ENCODE measurements at places on chromosomes 1 and 21.

GRCh38 chr1:53572065-53572814 is 113.0 kb downstream of the DMRTB1 start:
- DNase-seq, result no peak

GRCh38 chr1:47931395-47931794 is 65.8 kb downstream of the TRABD2B start:
- DNase-seq, result no peak

GRCh38 chr1:176949033-176949662 is 215.4 kb downstream of the ASTN1 start:
- DNase-seq, result no peak

DNA sequence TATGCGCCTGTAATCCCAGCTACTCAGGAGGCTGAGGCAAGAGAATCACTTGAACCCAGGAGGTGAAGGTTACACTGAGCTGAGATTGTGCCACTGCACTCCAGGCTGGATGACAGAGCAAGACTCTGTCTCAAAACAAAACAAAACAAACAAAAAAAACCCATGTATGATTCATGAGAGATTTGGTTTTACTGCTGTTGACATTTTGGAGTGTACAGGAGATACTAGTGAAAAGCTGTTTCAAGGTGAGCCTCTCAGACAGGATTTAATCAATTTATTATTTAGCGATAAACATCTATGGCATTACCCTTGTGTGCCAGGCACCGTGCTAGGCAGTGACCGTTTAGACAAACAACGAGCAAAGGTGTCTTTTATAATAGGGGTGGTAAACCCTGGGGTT is 16.5 kb downstream of the LHX4 start:
- no peak for DNase-seq

GRCh38 chr1:59704716-59705115 is 110.0 kb upstream of the HOOK1 start:
- DNase-seq, result no peak

- DNase-seq, result no peak
These were observed 68.0 kb downstream of the LAMC1 start for GRCh38 chr1:183091181-183091580.

DNA sequence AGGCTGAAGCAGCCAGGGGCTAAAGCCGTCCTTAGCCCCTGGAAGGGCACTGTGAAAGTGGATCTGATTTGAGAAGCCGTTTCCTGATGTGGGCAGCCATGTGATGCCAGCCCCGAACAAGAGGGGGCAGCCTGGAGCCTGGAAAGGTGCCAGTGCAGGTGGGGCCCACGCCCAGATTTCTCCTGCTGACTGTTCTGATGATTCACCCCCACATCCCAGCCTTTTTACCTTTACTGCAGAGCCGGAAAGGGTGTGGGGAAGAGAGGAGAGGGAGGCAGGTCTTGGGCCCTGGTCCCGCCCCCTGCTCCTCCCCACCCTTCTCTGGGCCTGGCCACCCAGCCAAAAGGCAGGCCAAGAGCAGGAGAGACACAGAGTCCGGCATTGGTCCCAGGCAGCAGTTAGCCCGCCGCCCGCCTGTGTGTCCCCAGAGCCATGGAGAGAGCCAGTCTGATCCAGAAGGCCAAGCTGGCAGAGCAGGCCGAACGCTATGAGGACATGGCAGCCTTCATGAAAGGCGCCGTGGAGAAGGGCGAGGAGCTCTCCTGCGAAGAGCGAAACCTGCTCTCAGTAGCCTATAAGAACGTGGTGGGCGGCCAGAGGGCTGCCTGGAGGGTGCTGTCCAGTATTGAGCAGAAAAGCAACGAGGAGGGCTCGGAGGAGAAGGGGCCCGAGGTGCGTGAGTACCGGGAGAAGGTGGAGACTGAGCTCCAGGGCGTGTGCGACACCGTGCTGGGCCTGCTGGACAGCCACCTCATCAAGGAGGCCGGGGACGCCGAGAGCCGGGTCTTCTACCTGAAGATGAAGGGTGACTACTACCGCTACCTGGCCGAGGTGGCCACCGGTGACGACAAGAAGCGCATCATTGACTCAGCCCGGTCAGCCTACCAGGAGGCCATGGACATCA is at the start of gene SFN:
TSS of gene SFN (plus strand) at position 369 of the 904 bp plus-strand sequence. CDS start at position 433, 64 bp downstream.
- no peak for DNase-seq

- no peak for DNase-seq
These were observed 21.1 kb downstream of the PLA2G4A start for GRCh38 chr1:186849826-186850225.

GRCh38 chr1:228336308-228337030 is 70.2 kb downstream of the TRIM11 start:
- DNase-seq, result no peak

DNA sequence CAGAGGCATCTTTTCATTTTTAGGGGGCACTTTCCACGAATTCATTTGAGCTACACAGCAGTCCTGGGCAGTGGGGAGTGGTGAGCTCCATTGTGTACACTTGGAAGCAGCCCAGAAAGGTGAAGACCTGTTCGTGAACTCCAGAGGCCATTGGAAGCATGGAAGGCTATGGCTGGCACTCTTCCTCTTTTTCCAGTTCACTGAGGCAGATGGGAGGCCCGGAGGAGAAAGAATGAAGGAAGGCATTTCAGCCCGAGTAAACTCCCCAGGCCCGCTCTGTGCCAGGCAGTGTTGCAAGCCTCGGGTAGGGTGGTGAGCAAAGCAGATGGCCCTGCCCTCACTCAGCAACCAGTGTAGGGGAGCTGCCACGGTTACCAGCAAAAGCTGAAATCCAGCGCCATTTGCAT is 673 bp upstream of the DHCR24 start:
- DNase-seq, result no peak

DNA sequence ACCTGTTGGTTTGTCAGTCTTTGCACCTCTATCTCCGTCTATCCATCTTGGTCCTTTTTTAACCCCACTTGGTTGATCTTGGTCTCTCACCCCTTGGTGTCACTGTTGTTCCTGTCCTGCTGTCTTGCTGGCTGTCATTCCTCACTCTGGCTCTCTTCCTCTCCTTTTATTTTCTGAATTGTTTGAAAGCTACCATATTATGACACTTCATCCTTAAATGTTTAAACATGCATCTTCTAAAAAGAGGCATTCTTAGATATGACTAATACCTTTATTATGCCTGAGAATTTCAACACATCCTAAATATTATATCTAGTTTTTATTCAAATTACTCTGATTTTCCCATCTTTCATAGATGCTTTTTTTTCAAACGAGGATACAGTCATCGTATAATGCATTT is 37.0 kb downstream of the BACH1 start:
- DNase-seq, result no peak

DNA sequence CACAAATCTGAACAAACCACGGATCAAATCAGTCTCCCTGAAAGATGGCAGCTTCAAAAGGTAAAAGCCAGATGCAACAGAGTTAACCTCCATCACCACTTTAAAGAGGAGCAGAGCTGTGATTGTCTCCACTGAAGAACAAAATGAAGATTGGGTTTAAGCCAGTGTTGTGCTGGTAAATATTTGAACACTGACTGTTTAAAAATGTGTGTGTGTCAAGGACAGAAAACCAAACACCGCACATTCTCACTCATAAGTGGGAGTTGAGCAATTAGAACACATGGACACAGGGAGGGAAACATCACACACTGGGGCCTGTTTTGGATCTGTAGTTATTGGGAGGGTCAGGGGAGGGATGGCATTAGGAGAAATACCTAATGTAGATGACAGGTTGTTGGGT is 83.9 kb downstream of the ST6GALNAC5 start:
- no peak for DNase-seq

- DNase-seq, result no peak
These were observed 681.1 kb downstream of the LTN1 start for GRCh38 chr21:28311411-28312190.

- DNase-seq, result no peak
These were observed 25.7 kb upstream of the APOBEC4 start for GRCh38 chr1:183678819-183679218.

DNA sequence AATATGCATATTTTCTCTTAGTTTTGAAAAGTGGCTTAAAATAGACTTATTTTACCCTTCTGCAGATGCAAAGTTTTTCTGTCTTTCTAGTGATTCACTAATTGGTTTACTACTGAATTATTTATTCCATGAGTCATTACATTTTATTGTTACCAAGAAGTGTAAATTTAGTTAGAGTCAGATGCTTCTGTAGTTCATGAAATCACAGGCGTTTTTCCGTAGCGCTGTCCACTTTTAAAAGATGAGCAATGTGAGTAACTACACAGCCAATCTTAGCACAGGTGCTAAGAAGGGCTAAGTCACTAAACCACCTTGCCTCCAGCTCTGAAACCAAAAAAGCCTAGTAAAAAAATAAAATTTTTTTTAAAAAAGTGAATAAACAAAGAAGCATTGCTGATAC is 24.7 kb downstream of the RGS13 start:
- DNase-seq, result no peak

DNA sequence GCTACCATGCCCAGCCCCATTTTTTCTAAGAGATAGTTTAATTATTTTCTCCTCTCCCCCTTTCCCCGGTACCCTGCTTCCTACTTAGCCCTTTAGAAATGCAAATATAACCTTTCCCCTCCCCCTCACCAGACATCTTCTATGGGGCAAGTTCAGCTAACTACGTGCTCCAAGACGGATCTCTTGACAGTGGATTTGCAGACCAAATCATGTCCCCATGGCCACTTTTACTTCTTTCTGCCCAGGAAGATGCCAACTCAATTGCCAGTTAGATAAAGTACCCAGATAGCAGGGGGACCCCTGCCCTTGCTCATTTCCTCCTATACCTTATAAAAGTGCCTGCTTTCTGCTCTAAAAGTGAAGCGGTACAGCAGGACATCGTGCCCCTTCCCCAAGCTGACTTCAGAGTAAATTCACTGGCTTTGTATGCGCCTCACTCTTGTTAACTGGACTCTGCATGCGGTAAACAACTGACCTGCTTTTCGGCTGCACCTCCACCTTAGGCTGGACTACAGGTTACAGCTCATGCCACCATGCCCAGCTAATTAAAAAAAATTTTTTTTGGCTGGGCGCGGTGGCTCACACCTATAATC is 7.4 kb downstream of the DNAJC11 start:
- no peak for DNase-seq

- no peak for DNase-seq
These were observed 1.8 kb downstream of the NHLH2 start for GRCh38 chr1:115839029-115839678.

GRCh38 chr1:17633654-17634053 is 94.2 kb downstream of the ARHGEF10L start:
- DNase-seq, result no peak

GRCh38 chr1:169326261-169326955 is 41.2 kb downstream of the NME7 start:
- no peak for DNase-seq

DNA sequence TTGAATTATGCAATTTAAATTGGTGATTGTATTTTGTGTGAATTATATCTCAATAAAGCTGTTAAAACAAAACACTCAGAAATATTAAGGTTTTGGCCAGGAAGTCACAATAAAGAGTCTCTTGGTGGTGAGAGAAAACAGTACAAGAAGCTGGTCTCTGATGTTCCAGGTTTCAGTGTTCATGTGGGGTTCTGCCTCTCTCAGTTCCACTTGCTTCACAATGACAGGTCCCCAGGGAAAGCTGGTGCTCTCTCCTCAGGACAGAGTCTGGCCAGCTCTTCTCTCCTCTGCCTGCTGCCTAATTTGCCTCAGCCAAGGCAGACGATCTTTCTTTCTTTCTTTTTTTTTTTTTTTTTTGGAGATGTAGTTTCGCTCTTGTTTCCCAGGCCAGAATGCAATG is 342.9 kb upstream of the PLXNA2 start:
- no peak for DNase-seq

- DNase-seq, result no peak
These were observed 186.8 kb upstream of the C1orf174 start for GRCh38 chr1:4086921-4087320.

DNA sequence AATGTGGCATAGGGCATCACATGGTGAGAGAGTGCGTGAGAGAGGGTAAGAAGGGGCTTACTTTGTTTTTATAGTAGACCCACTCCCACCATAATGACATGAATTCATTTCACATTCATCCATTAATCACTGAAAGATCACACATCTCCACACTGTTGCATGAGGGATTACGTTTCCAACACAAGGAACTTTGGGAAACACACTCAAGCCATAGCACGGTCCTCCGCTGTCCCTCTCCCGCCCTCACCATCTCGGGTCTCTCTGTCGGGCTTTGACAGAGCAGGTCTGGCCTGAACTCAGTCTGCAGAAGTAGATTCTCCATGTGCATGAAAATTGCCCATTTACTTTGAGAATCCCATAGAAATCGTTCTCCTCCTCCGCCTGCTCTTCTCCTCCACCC is 312.2 kb downstream of the MATN1 start:
- DNase-seq, result no peak

DNA sequence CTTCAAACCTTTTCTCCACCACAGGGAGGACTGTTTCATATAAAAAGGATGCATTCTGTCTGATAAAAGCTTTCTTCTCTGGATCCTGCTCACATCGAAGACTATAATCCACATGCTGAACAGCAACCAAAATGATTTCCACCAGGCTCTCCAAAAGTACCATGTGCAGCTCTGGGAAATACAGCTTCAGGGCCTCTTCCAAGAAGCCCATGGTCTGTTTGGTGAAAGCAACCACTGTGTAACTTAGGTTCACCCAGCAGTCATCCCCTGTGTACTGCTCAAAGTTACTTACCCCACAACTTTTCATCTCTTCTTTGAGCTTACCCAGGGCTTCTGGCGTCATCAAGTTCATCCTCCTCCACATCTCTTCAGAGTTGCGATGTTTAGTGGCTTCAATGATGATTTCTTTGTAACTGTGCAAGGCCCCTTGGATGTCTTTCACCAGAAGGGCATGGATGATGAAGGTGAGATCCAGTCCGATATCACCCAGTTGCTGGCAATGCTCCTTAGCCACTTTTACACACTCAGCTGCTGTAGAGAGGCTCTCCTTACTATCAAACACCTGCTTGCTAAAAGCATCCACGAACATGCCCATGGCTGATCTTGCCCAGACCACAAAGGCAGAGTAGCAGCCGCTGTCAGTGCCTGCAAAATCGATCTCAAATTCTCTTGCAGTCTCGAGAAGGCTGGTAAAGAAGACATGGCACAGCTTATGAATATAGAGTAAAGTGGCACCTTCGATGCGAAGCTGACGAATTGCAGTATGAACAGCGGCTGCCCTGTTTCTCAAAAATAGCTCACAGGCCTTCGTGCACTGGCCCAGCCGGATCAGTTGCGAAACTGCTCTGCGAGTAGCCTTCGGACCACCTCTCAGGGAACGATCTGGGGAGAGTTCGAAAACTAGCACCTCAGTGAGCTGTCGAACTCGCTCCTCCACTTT is 1.7 kb downstream of the EXOC8 start:
- no peak for DNase-seq

DNA sequence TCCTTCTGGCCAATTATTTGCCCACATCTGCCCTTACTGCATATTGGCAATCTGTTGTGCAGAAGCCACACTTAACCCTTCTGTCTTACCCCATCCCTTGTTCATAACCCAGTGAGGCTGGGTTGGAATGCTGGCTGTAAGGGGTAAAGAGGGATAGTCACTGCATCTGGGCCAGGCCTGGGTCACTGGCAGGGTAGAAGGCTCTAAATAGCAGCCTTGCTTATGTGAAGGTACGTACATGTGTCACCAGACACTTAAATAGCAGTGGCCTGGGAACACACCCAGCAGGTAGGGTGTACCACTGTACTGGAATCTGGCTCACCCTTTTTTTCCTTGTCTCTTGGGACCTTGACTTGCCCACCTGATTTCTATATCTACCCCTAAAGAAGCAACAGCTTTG is 9.9 kb upstream of the TARS2 start:
- no peak for DNase-seq

Measured in activated CD4-positive, CD25-positive, alpha-beta regulatory T cell treated with anti-CD3 and anti-CD28 coated beads, Interleukin-2, amount 50 U/mL, for 16 hours (primary cell).